ENCODE measurements at places on chromosomes 4 and X.

DNA sequence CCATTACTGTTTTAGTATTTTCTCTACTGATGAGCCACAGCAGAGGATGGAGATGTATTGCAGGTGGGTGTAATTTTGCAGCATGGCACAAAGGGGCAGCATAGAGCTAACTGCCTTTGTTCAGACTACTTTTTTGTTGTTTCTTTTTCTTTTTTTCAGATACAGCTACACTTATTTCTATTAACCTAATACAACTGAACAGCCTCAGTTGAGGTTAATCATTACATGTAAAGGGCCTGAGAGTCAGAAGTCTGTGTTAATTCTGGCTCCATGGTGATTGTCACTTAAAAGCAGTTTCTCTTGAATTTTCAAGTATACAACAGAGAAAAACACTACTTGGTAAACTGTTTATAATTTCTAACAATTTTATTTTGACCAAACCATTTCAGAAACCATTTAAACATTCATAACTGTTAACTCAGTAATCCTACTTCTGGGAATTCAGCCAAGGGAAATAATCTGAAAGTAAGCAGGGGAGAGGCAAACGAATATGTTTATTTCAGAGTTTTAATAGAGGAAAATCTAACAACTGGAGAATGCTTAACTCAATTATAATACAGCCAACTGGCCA is 13.9 kb upstream of the PPEF2 start:
- no peak for DNase-seq

DNA sequence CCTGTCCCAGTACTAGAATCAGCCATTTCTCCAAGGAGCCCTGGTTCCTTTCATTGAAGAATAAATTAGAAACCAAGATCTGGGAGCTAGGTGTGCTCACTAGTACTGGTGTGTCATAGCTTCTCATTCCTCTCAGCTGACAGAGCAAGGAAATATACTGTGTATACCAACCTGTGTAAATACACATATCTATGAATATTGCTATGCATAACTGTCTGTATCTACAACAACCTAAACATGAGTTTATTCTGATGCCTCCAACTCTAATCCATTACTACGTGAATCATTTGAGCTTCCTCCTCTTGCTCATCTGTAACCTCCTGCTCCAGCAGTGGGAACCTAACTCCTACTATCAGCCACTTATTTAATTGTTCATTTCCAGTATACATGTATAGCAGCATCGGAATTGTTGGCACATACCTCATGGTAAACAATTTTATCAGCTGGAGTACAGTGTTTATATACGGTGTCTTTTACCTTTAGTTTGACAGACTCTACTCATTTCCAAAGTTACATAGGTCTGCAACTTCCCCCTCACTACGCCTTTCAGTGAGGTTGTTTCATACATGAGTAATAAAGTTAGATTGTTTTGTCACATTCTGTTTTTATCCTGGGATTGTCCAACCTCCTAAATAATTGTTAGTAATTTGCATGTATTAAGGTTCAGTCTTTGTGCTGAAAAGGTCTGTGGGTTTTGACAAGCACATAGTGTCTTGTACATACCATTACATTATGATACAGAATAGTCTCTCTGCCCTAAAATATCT is 7.1 kb upstream of the SCRG1 start:
- DNase-seq: no peak

GRCh38 chr4:175747250-175747649 is 64.8 kb downstream of the GPM6A start:
- DNase-seq: no peak

GRCh38 chr4:78971776-78972175 is 32.5 kb upstream of the PAQR3 start:
- DNase-seq: no peak

- DNase-seq: no peak
Observed at GRCh38 chr4:89619206-89619962, 217.6 kb downstream of the SNCA start.

DNA sequence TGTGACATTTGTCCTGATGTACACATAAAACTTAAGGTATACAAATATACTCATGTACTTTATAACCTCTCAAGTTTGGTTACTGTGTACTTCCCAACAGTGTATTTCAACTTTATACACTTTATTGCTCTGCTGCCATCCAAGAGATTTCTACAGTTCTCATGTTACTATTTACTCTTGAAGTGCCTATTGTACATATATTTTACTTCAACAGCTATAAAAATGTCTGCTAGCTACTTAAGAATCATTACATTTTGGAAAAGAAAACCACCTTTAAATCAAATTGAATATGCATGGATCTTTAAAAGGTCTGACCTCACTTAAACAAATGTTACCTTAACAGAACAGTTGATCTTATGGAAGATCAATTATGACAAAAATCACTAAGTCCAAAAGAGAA is 1056.4 kb downstream of the ADGRL3 start:
- no peak for DNase-seq

DNA sequence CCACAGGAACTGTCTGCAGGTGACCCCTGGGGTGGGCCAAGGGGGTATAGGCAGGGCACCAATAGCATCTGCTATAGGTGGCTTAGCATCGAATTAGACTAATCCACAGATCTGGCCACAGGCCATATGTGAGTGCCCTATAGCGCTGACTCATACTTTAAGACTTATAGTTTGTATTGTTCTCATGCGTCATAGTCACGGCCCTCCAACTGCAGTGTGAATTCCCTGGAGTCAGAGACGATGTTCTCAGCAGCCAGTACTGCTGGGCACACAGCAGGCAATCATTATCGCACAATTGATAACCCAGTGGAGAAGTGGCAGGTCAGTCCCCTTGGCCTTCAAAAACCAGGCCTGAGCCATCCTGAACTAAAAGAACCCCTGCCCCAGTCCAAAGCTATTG is 58.1 kb downstream of the ADGRG2 start:
- no peak for DNase-seq

Data from stimulated activated CD4-positive, alpha-beta T cell treated with anti-CD3 and anti-CD28 coated beads, Interleukin-2, amount 100 ng/mL, for 24 hours (primary cell).